Activated T-cell treated with anti-CD3 and anti-CD28 coated beads, Interleukin-2, amount 50 U/mL, for 24 hours (primary cell): ENCODE measurements at places on chromosomes 7 and 10.
A peak's percentile ranks its signal among the peaks of the same experiment; 100 is the strongest.

DNA sequence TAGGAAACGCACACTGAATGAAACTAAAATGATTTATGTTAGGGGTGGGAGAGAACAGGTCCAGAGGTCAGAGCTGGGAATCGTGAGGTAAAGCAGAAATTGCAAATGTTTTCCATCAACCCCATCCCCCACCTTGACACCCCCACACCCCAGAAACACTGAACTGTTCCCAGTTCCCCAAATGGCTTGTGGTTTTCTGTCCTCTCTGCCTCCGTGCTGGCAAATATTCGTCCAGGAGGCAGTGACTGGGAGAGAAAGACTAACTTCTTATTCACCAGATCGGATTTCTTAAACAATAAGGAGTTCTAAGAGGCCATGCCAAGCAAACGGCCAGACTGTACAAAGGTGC lies 730 bp upstream of the RASSF4 start:
- no peak for DNase-seq

GRCh38 chr7:77907281-77907680 lies 108.7 kb downstream of the PHTF2 start:
- no peak for DNase-seq

GRCh38 chr10:68067029-68067428 lies 8.1 kb downstream of the HERC4 start:
- no peak for DNase-seq

- DNase-seq, result no peak
These were observed 32.4 kb downstream of the CTNNA3 start for GRCh38 chr10:67663449-67664087.

DNA sequence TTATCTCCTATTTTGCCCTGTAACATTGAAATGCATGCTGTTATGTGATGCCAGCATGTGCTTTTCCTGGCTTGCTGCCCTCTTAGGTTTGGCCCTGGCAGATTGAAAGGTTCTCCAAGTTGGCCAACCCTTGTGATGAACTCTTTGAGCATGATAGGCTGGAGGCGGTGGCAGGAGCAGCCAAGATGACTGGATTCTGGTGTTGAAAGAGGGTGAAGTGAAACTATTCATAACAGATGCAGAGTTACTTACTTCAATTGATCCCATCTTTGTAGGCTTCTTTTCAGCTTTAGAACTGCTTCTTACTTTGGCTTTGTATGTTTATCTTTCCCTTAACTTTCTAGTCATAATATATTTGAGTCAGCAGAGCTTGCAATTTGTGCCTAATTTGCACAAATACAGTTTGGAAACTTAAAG lies 57.6 kb downstream of the BICC1 start:
- no peak for DNase-seq

- no peak for DNase-seq
These were observed 1.0 kb upstream of the BMPR1A start for GRCh38 chr10:86755454-86755739.

GRCh38 chr7:23679898-23680413 lies at the start of gene FAM221A:
Gene FAM221A, plus strand, starts transcription at chr7:23680199. Its CDS starts 20 bp downstream, at chr7:23680219.
- DNase-seq, result peak; percentile 88

GRCh38 chr7:85474234-85474633 lies 287.4 kb upstream of the SEMA3D start:
- no peak for DNase-seq

- no peak for DNase-seq
These were observed 423 bp downstream of the BAZ1B start for GRCh38 chr7:73521636-73522104.

- no peak for DNase-seq
These were observed 117.3 kb downstream of the PTPRN2 start for GRCh38 chr7:158470336-158470735.

DNA sequence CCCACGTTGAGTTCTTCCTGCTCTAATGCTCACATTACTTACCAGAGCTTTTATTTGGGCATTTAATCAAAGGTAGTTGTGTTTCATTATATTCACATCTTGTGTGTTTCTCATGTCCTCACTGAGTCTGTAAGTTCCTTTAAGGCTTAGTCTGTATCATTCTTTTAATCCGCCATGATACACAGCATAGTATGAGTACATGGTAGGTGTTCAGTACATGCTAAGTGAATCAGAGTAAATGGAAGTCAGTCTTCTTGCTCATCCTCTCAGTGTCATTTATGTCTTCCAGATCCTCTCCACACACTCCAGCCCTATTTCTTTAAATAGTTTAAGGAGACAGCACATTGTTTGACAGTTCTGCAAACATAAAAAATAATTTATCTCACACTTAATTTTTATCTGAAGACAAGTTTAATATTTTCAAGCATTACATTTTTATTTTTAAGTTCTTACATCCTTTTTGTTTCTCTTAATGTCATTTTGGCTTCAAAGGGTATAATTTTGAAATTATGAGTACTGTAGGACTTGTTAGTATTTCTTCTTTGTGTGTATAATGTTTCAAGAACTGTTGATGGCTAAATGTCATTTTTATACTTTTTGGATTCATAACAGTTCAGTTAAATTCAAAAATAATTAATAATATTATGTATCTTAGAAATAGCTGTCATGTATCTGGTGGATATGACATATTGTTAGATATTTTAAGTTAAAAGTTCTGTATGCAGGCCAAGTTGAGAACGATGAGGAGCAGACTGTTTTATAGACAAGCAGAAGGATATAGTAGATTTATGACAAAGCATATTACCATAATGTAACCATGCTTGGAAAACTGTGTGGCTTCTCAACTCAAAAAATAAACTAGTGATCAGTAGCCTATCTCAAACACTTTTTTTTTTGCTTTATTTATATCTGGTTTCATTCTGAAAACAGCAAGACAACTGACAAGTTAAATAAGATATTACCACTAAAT lies 342.7 kb downstream of the LRMDA start:
- DNase-seq, result no peak

DNA sequence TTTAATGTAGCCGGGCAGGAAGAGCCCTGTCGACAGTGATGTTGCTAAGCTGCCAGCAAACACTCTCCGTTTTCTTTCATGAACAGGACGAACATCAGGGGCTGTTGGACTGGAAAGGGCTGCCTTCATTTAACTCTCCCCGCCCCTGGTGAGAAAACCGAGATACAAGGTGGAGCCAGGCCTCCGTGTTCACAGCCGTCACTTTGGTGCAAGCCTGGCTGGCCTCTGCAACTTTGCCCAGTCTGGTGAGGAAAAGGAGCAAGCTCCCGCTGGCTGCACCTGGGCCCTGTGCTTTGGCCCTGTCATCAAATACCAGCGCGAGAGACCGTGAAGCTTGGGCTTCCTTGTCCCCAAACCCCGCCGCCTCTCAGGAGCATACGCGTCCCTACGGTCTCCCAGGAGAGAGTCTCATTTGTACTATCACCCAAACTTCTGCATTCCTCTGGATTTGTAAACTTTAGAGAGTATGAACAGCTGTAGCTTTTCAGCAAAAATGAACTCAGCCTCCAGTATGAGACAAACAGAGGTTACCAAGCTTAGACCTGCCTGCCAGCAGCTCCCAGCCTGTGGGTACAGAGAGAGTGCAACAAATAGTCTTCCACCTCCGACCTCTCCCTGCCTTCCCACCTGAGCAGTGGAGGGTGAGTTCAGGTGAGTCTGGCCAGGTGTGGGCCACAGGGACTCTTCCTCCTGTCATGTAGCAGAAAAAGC lies 445.3 kb upstream of the MGMT start:
- no peak for DNase-seq

- no peak for DNase-seq
These were observed 18.2 kb downstream of the ANLN start for GRCh38 chr7:36407636-36408550.

GRCh38 chr10:19451937-19452336 lies 364.3 kb upstream of the PLXDC2 start:
- DNase-seq, result no peak

DNA sequence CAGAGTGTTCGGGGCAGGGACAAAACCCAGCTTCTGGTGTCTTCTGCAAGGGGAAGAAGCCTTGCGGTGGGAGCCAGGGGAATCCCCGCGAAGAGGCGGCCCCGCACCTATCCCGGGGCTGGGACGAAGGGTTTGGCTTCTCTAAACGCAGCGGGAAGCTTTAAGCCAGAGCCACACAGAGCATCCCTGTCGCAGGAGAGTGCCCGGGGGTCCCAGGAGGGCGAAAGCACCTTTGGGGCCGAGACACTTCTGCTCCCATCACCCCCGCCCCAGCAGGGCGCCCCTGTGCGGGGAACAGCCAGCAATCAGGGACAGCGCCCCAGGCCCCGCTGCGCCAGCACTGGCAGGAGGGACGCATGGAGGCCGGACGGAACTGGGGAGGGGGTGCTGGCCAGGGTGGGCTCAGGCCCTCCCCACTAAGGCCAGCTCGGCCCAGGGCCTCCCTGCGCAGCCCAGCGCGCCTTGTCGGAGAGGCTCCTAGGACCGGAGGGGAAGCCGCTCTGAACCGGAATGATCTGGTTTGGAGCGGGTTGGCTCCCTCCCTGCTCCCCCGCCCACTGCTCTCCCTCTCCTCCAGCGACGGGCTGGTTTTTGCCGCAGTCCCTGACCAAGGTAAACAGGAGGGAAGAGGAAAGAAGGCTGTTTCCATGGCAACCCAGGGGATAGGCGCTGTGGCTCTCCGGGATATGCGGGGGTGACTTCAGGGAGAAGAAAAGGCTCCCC lies 63.9 kb downstream of the TMEM209 start:
- peak; percentile 73 for DNase-seq

DNA sequence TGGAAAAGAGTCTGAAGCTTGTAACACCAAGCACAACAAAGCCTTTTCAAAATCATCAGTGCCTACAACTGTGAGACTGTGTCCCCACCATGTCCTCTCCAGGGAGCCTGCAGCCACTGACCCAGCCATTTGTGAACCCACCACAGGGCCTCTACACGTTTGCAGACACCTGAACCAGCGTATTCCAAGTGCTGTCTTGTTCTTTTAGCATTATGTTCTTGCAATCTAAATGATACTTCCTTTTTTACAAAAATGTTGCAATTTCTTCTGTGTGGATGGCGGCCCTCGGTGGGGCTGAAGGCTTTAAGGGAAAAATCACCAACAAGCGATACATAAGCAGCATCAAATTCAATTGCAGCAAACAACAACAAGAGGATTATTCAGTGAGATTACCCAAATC lies 403.2 kb upstream of the MGMT start:
- DNase-seq, result no peak

- no peak for DNase-seq
These were observed 1073.0 kb downstream of the XPNPEP1 start for GRCh38 chr10:108850138-108850854.

DNA sequence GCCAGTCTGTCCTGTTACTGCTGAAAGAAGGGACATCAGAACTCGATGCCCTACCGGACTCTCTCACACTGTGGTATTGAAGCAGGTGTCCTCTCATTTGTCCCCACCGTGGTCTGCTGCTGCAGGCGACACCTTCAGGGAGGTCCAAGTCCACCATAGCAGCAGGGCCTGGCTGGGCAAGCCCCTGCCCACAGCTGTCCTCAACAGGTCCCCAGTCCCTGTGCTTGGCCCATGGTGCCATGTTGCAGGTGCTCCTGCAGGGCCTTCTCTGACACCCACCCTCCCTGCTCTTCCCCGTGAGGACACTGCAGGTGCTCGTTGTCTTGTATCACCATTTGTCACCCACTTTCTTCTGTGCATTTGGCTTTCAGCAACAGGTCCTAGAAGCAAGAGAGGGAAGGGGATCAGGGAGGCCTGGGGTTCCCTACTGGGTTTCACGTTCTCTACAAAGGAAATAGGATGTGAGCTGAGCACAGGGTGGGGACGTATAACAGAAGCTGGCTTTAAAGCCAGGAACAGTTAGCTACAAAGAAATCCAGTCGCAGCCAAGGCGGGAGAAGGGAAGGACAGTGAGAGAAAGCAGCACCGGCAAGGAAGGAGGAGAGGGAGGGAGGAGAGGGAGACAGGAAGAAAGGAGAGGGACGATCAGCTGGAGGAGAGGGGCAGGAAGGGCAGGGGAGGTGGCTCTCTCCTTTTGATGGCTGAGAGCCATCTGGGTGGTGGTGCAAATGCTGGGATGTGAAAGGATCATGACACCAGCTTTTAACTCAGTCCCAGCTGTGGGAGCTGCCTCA lies 117.7 kb upstream of the FRMD4A start:
- no peak for DNase-seq

GRCh38 chr7:24697416-24697815 lies 59.8 kb downstream of the GSDME start:
- no peak for DNase-seq

DNA sequence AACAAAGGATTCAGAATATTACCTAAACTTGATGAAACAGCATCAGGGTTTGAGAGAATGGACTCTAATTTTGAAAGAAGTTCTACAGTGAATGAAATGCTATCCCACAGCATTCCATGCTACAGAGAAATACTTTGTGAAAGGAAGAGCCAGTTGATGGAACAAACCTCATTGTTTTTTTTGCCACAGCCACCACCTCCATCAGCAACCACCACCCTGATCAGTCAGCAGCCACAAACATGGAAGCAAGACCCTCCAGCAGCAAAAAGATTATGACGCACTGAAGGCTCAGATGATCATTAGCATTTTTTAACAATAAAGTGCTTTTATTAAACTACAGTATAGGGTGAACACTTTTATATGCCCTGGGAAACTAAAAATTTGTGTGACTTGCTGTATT lies 98.7 kb downstream of the LRRC4 start:
- no peak for DNase-seq

- DNase-seq, result no peak
These were observed 46.1 kb downstream of the C1GALT1 start for GRCh38 chr7:7228472-7228871.

DNA sequence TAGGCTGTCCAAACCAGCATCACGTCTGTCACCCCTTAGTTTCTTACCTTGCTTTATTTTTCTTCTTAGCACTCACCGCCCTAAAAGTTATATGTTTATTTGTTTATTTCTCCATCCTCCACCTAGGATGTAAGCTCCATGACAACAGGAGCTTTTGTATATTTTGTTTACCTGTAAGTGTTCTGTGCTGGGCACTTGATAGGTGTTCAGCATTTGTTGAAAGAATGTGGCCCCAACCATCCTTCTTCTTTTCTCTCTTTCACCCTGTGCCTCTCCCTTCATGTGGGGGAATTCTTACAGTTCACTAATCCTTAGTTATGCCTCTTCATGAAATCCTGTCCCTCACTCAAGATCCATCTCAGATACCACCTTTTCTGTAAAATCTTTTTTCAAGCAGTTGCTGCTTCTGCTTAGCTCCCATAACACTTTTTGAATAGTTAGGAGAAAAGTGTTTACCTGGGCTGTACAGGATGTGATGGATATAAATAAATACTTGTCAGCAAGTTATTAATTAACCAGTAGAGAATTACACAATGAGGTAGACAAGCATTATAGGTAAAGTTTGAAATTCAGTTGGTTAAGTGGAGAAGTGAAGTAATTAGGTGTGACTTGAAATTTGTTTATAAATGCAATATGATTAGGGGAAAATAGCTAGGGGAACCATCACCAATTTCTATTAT lies 9.7 kb downstream of the AHR start:
- DNase-seq, result no peak
